ENCODE measurements at places on chromosomes 16 and 17.
A peak's percentile ranks its signal among the peaks of the same experiment; 100 is the strongest.

DNA sequence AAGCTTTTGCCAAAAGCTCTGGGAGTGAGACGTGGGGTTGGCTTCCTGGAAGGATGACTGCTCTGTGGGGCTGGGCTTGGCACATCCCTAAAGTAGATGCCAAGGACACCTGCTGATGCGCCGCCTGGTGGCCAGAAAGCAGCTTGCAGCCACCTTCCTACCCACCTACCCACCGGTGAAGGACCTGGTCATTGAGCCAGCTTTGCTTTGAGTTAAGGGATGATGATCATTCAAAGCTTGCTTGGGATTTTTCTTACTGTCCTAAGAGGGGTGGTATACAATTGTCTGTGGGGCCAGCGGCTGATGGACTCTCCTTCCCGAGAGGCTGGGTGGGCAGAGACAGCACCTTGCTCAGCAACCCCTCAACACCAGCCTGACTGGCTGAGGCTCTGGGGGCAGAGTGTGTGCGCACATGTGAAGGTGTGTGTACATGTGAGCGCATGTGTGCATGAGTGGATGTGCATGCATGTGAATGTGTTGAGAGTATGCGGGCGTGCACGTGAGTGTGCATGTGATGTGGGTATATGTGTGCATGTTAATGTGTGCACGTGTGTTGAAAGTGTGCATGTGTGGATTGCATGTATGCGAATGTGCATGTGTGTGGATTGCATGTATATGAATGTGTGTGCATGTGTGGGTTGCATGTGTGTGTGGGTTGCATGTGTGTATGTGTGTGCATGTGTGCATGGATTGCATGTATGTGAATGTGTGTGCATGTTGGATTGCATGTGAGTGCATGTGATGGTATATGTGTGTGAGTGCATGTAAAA lies 18.6 kb downstream of the C1QTNF1 start:
- peak; percentile 41 for DNase-seq

- peak; percentile 50 for DNase-seq
These were observed 17.5 kb downstream of the ABHD15 start for GRCh38 chr17:29549177-29549923.

DNA sequence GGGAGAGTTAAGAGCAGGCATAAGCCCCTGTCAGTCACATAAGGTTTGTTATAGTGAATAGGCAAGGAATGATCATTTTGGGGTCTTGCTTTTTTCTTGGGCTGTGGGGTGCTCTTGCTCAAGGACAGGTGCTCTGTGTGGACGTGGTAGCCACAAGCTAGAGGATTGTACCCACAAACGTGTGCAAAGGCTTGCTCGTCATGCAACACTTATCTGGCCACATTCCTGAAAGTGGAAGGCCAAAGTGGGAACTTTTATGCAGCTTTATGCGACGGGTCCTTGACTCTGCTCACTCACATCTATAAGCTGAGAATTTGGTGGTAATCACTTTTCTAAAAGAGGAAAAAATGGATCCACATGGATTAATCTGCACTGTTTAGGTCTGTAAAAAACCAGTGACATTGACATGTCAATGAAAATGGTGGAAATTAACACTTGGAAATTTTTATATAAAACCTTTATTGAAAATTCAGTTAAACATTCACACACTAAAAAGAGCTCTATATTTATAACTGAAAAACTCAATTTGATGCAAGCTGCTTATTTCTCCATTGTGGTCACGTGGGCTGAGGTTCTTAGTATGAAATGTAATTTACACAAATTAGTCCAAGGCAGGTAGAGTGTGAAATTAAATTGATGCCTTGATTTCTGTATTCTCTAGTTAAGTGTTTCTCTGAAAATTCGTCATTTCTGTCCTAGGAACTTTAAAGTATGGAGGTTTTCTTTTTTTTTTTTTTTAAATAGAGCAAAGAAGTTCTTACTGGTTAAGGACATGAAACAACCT lies 162.3 kb downstream of the MSI2 start:
- DNase-seq, result no peak

DNA sequence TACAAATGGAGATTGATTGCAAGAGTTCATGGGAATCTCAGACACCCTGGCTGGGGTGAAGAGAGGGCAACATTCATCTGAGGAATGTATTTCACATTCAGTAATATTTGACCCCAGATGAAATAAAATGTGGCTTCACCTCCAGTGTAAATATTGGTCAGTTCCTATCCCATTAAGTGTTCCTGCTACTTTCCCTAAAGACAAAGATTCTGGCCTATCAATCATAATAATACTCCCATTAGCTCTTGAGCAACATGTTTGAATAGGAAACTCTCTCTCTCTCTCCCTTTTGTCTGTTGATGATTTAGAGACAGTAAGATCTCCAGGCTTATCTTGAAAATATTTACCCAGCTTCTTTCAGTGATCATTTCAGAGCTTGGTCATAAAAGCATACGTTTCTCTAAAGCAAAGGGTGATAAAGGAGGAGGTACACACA lies 70.1 kb downstream of the KCNJ2 start:
- peak; percentile 5 for DNase-seq

GRCh38 chr17:63113167-63113566 lies 147.1 kb downstream of the TANC2 start:
- DNase-seq, result no peak

GRCh38 chr17:68197091-68197996 lies 50.5 kb upstream of the AMZ2 start:
- DNase-seq, result no peak

DNA sequence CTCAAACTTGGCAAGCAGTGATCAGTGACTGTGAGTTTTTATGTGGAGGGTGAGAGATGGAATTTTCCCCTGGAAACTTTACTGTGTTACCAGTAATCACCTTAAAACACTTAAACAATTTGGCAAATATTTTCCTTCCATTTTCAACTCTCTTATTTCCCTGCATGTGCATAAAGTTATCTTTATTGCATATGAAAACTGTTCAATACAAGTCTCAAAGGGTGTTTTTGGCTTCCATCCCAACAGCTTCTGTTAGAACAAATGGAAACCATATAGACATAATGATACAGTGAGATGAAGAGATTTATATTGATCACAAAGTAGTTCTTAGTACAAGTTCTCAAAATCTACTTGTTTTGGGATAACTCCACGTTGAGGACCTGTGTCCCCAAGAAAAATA lies 36.4 kb upstream of the TANGO6 start:
- no peak for DNase-seq

DNA sequence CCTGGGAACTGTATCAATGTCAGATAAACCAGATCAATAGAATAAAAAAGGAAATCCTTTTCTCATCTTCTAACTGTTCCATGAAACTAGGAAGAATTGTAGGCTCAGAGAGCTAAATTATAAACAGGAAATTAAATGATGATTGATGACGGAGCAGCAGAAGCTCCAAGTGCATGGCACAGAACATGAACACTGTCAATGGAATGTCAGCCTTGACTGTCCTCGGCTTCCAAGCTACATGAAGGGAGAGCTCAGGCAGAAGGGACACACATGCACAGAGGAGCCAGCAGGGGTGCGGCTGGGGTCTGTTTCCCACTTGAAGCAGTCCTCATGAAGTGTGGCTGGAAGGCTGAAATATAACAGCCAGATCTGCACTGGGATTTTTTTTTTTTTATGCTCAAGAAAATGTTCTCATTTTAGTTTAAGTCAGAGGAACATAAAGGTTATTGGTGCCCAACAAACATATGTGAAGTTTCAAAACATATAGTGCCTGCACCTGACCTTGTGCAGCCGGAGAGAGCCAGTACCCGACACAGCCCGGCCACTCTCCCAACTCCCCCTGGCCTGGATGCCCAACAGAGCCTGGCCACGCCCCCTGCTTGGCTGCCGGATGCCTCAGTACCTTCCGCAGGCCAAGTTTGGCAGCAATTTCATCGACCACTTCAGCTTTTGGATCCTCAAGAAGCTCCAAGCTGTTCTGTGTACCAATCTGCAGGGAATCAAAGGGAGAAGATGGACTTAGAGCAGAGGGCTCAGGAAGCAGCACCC lies 37.0 kb downstream of the NPLOC4 start:
- DNase-seq, result no peak

DNA sequence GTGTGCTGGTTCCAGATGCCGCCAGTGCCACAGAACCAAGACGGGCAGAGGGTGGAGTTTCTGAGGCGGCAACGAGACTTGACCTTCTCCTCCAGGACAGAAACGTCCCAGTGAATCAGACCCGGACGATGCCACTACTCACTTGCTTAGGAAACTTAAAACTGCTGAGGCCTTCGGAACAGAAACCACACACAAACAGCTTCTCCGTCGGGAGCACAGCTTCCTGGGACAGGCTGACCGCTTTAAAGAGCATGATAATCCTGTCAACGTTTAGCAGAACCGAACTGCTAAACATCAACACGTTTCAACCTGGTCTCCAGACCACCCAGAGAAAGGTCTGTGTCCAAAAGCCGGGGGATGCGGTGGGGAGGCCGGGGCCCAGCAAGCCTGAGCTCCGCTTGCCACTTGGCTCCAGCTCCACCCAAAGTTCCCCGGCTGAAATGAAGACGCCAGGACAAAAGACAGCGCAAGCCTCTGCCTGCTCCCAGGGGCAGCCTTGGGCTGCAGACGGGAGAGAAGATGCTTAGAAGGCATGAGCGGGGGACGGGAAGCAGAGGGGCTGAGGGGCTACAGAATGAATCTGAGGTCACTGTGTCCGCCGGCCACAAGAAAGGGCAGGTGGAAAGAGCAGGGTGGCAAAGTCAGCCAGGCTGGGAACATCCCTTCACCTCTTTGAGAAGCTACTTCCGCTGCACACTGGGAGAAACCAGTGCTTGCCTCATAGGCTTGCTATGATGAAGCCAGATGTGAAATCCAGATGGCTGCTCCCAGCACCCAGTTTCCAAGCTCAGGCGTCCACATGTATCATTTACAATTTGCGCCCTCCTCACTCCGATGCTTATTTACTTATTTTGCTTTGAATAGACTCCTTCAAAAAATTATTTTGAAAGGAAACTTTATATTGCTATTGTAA lies 69.0 kb downstream of the MRM3 start:
- no peak for DNase-seq

DNA sequence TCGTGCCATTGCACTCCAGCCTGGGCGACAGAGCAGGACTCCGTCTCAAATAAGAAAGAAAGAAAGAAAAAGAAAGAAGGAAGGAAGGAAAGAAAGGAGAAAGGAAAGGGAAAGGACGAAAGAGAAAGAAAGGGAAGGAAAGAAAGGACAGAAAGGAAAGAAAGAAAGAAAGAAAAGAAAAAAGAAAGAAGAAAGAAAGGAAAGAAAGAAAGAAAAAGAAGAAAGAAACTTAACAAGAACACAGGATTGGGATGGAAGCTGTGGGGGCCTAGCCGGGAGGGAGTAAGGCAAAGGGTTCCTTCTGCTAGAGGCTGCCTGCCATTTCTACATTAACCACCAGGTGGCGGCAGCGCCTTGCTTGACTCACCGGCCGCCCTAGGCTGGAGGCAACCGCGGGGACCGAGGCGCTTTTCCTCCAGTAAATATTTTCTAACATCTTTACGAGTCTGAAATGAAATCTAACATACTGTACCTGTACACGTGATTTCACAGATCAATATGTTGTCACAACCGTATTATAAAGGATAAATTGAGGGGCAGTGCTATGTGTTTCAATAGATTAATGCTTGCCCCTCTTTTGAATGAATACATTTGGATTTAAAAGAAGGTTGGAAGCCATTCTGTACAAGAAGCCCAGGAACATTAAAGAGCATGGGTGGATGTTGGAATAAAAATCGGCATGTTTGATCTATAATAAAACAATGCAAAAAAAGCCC lies 6.1 kb downstream of the GJD3 start:
- peak; percentile 75 for DNase-seq

- DNase-seq, result no peak
These were observed 177.0 kb upstream of the C16orf82 start for GRCh38 chr16:26889740-26890139.

Data from NCI-H1092 treated with DMSO at 0.1 percent for 48 hours (cell line).